PC-3 (cell line): ENCODE measurements at places on chromosomes 4 and X.

- H3K27me3 ChIP-seq: no peaks in the 10 kb centered on the region
- H3K36me3 ChIP-seq: no peaks in the 10 kb centered on the region
- H3K27ac ChIP-seq: no peak overlapping the region
Measured at GRCh38 chr4:116243431-116243830, 841.9 kb downstream of the TRAM1L1 start.

DNA sequence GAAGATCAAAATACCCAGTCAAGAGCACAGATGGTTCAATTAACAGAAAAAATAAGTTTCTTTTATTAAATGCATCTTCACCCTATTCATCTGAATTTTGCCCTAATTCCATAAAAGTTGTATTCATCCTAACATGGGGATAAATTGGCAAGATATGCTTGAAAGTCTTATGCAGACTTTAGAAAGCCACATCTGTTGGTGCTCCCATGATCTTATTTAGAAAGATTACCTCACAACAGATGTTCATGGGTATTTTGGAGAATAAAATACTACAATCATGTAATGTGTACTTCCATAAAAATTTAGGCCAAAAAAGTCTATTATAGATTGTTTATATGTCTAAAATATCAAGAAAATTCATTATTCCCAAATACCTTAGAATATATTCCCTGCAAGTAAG is 510.3 kb downstream of the TECRL start:
- H3K27ac ChIP-seq: no peak overlapping the region
- H3K36me3 ChIP-seq: no peaks in the 10 kb centered on the region
- no peaks in the 10 kb centered on the region for H3K27me3 ChIP-seq

GRCh38 chrX:44244008-44244407 is 99.5 kb downstream of the EFHC2 start:
- no peak overlapping the region for H3K27ac ChIP-seq
- H3K36me3 ChIP-seq: no peaks in the 10 kb centered on the region
- H3K27me3 ChIP-seq: no peaks in the 10 kb centered on the region
- peaks cover 10% of the 10 kb centered on the region for H3K4me1 ChIP-seq
- no peak overlapping the region for H3K4me3 ChIP-seq

- DNase-seq: no peak
- H3K27ac ChIP-seq: no peak overlapping the region
- no peaks in the 10 kb centered on the region for H3K36me3 ChIP-seq
- H3K27me3 ChIP-seq: no peaks in the 10 kb centered on the region
Measured at GRCh38 chr4:131348263-131348662, 1800.8 kb upstream of the PCDH10 start.

- H3K4me3 ChIP-seq: no peak overlapping the region
- H3K36me3 ChIP-seq: no peaks in the 10 kb centered on the region
- no peak overlapping the region for H3K27ac ChIP-seq
Measured at GRCh38 chrX:50036426-50036825, 114.0 kb downstream of the CLCN5 start.

- no peak for DNase-seq
- no peaks in the 10 kb centered on the region for H3K4me1 ChIP-seq
- H3K36me3 ChIP-seq: no peaks in the 10 kb centered on the region
- H3K4me3 ChIP-seq: no peak overlapping the region
- peaks cover 82% of the 10 kb centered on the region; the same call in 1 of the 2 replicates for H3K27me3 ChIP-seq
Measured at GRCh38 chr4:147037069-147037468, 91.4 kb upstream of the TTC29 start.

DNA sequence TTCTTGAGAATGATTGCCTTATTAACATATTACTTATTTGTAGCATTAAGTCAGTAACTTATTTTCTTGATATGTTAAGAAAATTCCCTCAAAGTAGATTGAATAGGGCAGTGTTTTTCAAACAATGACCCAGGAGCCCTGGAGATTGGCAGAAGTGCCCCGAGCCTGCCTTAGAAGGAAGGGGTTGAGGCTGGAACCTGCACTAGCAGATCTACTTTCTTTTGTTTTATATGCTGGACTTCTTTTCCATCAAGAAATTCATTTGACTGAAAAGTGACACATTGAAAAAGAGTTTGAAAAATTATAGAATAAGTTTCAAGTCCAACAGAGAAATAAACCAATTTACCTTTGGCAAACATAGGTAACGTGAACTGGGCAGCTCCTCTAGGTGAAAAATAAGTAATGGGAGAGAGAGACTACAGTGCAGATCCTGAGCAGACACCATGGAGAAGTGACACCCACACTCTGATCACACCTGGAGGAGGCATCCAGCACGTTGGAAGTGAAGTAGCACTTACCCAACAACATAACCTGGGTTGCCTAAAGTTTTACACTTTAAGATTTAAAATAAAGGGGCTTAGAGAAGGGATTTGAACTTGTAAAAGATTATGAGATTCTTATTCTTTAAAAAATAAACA is 18.6 kb downstream of the ARSJ start:
- H3K36me3 ChIP-seq: peaks cover 11% of the 10 kb centered on the region
- peak overlapping the region; percentile 93 for H3K27ac ChIP-seq
- H3K27me3 ChIP-seq: no peaks in the 10 kb centered on the region
- H3K4me1 ChIP-seq: peaks cover 52% of the 10 kb centered on the region
- DNase-seq: no peak
- H3K4me3 ChIP-seq: peak overlapping the region; percentile 52
